Activated effector memory CD4-positive, alpha-beta T cell treated with Interleukin-2 at 50 U/mL for 16 hours (primary cell): ENCODE measurements at places on chromosomes 3 and 15.

DNA sequence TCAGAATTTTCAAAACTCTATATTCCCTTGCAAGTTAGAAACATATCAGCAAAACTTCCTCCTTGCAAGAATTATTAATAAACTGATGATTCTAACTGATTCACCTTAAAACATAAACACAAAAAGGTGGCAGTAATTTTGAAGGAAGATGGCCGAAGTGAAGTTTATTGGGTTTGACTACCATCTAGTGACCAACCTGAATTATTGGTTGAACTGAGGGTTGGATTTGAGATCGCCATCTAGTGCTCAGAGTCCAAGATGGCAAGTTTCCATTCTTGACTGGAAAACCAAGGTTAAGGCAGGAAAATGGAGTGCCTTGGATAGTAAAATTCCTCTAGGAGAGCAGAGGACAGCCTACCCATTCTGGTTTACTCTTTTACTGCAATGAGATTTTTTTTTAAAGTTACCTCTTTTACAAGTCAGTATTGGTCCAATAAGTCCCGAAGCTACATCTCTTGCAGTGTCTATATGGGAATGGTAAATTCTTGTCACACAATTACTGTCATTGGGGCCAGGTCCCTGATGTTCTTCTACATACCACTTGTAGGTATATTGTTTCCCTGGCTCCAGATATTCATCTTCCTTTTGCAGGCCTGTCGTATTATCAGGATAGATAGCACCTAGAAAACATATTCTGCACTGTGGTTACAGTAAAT is 51.6 kb upstream of the CP start:
- no peak for DNase-seq

GRCh38 chr3:69107841-69108240 is 14.6 kb downstream of the LMOD3 start:
- no peak for DNase-seq

DNA sequence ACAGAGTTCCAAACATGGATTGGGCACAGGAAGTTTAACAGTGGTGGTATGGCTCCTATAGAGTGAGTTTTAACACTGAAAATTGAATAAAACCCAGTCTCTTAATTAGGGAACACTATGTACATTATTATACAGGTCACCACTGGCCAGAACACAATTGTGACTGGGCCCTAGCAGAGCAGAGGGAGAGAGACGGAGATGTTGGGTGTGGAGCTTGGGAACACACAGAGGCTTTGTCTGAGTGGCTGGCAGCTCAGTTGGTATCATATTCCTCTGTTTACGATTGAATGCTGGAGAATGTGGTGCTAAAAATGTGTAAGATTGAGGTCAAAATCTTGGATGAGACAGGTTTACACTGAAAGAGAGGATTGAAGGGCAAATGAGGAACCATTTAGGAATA is 6.8 kb upstream of the MOBP start:
- DNase-seq: no peak

- DNase-seq: no peak
Observed at GRCh38 chr3:37301980-37302708, 127.8 kb upstream of the LRRFIP2 start.

GRCh38 chr3:19911452-19911851 is 22.6 kb downstream of the EFHB start:
- no peak for DNase-seq

- DNase-seq: peak; percentile 6
Observed at GRCh38 chr3:113287803-113288648, 76.7 kb downstream of the BOC start.

DNA sequence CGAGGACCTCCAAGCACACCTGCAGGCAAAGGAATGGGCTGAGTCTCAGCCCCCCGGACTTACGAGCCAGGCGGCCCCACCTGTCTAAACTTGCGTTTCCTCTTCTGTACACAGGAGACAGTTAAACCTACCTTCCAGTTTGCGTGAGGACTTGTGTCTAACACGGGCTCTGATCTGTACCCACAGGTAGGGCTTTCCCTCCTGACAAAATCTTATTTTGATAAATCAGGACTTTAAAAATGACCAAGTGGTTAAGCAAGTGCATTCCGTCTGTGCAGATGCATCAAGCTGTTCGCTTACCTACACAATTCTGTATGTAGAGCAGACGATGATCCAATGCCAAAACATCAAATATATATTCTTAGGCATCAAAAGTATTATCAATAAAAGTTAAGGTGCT is 238.0 kb downstream of the XXYLT1 start:
- DNase-seq: no peak

DNA sequence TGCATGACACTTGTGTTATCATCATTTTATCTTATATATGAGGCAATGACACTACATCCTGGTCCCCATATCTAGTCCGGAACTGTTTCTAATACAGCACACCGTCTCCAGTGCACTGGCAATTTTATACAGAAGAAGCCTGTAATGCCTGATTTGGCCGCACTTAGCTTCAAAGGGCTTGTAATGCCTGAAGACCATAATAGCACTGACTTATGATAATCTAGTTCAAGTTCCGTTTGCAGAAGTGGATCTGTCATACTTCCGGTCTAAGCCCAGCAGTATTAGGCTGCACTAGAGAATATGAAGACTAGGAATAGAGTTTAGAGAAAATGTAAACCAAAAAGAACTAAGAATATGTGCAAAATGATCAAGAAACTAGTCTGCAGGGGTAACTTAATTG is 1.3 kb downstream of the BNIP2 start:
- DNase-seq: no peak

DNA sequence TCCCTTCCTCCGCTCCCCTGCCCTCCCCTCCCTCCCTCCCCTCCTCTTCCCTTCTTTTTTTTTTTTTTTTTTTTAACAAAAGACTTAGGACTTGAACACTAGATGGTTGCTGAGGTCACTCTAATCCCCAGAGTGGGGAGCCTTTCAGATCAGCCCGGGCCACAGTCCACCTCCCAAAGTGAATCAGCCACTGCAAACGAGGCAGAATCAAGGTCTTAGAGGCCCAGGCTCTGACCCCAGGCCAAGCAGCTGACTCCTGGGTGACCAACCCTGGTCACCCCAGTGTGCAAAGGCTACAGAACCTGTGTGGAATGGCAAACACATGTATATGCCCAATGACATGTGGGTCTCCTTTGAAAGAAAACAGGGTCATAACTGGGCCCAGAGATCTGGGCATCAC is 18.3 kb upstream of the EHD4 start:
- DNase-seq: no peak

DNA sequence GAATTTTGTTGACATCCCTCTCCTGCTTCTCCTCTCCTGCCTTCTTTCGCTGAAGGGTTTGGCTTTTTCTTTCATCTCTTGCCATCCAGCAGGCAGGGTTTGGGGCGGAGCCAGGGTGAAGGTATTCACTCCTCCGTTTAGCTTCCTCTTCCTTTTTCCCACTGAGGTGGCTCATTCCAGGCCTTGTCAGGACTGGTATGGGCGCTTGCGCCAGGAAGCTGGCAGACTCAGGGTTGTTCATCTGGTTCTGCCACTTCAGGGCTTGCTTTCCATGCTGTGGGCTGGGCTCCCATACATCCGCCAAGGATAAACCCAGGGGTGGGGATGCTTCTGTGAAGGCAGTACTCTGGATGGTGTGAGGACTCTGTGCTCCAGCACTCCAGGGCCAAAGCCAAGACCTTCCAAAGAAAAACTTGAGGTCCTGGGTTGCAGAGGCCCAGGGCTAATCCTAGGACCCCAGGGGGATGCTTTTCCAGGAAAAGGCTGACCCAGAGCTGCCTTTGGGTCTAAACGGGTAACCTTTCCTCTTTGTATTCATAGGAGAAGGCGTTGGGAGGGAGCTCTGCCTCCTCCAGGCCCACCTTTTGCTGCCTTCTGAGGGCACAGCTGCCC is 7.7 kb upstream of the AMOTL2 start:
- no peak for DNase-seq

DNA sequence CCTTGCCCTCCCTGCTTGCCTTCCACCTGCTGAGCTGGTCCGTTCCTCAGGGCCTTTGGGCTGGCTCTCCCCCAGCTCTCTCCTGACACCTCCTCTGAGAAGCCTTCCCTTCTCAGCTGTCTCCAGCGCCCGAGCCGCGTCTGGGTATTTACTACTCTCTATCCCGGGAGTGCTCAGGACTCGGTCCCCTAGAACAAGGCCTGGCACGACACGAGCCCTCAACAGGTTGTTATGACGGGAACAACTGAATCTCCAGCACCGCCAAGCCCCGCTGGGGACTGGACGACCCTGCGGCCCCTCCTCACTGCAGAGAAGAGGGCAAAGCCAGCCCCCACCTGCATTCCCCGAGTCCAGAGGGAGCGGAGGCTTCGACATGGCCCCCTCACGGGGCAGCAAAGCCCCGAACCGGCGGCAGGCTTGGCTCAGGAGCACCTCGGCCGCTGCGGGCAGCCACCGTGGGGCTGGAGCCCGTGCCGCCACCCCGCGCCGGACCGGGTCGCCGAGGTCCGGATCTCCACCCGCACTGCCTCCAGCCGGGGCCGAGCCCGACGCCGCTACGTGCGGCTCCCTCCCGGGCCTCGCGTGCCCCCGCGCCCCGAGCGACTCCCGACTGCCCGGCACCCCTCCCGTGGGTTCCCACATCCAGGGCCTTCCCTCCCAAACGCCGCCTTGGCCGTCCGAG is 792 bp downstream of the TPRA1 start:
- no peak for DNase-seq

DNA sequence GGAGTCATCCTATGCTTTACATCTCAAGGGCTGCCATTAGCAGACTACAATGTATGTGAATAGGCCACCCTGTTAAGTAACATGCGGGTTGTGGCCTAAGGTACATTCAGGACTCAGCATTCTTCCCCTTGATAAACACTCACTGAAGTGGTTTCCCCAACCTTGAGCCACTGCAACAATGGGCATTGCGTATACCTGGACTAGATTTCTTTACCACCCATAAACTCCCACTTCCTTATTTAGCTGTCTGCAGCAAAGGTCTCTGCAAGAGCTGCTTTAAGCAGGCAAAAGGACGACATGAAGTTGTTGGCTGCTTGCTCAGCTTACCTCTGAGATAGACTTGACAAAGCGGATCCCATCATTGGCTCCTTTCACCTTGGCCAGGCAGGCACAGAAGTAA is 16.2 kb downstream of the FYCO1 start:
- DNase-seq: no peak

DNA sequence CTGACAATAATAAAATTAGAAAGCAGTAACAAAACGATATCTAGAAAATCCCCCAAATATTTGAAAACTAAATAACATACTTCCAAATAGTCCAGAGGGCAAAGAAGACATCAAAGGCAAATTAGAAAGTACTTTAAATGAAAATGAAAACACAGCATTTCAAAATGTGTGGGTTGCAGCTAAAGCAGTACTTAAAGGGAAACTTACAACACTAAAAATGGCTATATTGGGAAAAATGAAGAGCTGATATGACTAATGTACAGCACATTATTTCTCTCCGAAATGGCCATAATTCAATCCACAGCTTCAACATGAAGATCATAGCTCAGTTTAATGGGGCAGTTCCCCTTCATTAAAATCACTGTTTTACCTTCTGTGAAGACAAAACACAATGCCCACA is 71.9 kb downstream of the FBXL22 start:
- no peak for DNase-seq

DNA sequence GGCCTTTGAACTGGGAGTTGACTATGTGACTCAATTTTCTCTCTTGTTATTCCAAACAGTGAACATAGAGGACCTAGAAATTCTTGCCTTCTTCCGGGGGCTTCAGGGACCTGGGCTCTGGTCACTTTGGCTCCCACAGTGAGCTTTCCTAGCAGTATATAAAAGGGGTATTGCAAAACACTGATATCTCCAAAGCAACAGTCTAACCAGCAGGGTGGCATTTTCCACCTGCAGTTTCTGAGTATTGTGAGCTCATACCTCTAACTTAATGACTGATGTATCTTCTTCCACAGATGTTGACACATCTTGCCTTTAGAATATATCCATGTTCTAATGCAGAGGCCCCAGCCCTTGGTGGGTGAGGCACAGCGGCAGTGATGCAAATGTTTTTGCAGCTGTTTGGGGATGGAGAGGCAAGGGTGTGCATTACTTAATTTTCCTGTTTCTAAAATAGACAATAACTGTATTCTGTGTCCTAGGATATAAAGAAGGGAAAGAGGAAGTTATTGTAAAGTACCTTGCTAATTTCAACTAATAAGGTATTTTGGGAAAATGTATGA is 45.7 kb upstream of the ADGRG7 start:
- DNase-seq: no peak

GRCh38 chr3:122067588-122068240 is 12.6 kb downstream of the CD86 start:
- DNase-seq: no peak

GRCh38 chr3:189557824-189558223 is 73.4 kb upstream of the TP63 start:
- no peak for DNase-seq

GRCh38 chr3:160827516-160827915 is 71.5 kb downstream of the PPM1L start:
- no peak for DNase-seq

DNA sequence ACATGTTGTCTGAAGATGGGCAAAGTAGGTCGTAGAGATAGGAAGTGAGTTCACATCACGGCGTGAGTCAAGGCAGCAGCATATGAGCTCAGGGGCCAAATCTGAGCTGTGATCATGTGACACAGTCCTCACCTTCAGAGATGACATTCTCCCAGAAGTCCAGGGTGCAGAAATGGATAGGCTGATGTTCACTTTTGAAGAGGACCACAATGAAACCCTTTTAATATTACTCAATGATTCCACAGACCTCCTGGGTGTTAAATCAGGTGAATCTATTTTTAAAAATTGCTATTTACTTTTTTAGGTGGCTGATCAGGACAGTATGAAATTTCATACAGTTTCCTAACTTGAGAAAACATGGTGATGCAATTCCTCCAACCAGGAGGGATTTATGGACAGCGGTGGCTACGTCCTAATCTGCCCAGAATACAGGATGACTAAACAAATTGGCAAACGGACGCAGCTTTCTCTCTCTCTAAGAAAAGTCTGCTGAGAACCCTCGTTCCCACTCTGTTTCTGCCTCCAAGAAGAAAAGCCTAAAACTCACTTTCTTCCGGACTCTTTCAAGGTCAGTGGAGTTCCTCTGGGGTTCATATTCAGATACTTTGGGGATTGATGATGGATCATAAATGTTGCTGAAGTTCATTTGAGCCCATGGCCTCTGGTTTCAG is 34.4 kb downstream of the B3GNT5 start:
- DNase-seq: no peak

- no peak for DNase-seq
Observed at GRCh38 chr3:174681784-174682183, 177.3 kb upstream of the NAALADL2 start.

DNA sequence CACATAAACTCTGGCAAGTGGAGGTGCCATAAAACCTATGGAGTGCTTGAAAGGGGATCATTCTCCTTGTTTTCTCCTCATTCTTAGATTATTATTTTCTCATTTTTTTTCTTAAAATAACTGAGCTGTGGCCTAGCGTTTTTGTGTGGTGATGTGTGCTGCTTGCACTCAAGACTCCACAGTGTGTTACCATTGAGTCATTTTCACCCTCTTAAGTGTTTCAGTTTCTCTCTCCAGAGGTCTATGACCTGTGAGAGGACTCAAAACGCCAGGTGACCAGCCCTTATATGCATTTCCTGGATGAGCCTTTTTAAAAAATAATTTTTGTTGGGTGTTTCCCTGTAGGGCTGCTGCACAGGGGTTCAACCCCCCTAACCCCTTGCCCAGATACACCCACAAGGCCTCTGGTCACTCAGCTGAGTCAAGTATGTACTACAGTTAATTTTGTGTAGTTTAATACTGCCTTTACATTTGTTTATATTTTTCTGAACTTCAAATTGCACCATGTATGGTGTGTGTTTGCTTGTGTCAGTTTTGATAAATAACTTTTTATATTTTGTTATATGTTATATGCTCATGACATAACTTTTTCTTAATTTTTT is 15.4 kb upstream of the BTLA start:
- DNase-seq: no peak
